Activated CD4-positive, alpha-beta T cell treated with anti-CD3 and anti-CD28 coated beads, Interleukin-2, amount 10 ng/mL, durations not matched to agents 24 days and 14 days (primary cell): ENCODE measurements at places on chromosomes 13 and 19.

- no peak for DNase-seq
- peaks cover 26% of the 10 kb centered on the region for H3K4me1 ChIP-seq
- peaks cover 11% of the 10 kb centered on the region for H3K27me3 ChIP-seq
- H3K27ac ChIP-seq, result peak overlapping the region; percentile 96
- peak overlapping the region; percentile 87 for H3K4me3 ChIP-seq
- H3K36me3 ChIP-seq, result peaks cover 2% of the 10 kb centered on the region
These were observed 699 bp downstream of the RCBTB2 start for GRCh38 chr13:48532256-48532505.

DNA sequence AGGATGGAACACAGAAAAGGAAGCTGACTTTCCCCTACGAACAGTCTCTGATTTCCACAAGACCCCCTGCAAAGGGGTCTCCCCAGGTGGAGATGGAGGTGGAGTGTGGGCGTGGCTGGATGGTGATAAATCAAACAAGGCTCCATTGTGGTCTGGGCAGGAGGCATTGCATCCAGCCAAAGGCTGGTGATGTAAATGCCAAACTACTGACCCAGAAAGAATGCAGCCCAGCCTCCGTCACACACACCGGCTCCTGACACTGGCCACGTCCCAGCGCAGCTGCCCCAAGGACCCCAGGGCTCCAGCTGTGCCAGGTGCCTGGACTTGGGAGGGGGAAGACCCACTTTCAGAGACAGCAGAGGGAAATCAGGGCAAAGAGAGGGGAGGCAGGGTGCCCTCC, 6.3 kb downstream of the SLC7A1 start:
- DNase-seq, result no peak
- H3K4me1 ChIP-seq, result peaks cover 64% of the 10 kb centered on the region
- H3K36me3 ChIP-seq, result peaks cover 47% of the 10 kb centered on the region
- no peak overlapping the region for H3K27ac ChIP-seq
- no peaks in the 10 kb centered on the region for H3K27me3 ChIP-seq

GRCh38 chr19:6564393-6564792, 26.6 kb downstream of the CD70 start:
- H3K4me1 ChIP-seq, result no peaks in the 10 kb centered on the region
- H3K4me3 ChIP-seq, result no peak overlapping the region
- H3K27ac ChIP-seq, result no peak overlapping the region
- DNase-seq, result peak; percentile 73

DNA sequence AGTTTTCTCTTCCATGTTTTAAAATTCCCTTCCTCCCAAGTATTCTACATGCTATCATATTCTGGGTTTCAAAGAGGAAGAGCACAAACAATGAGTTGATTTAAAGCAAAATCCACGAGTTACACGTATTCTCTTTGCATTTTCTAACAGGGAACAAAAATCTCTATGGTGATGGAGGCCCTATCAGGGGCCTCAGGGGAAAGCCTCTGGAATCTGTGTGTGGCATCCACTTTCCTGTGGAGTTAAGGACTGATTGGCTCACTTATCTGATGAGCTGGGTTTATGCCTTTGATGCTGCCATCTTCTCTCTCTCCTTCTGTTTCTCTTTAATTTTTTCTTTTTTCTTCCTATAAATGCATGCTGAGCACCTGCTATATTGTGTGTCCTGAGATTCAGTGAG, 14.8 kb downstream of the OLFM4 start:
- H3K4me3 ChIP-seq, result no peak overlapping the region
- H3K27ac ChIP-seq, result no peak overlapping the region
- H3K4me1 ChIP-seq, result no peaks in the 10 kb centered on the region
- no peaks in the 10 kb centered on the region for H3K36me3 ChIP-seq
- no peak for DNase-seq
